ENCODE measurements at places on chromosomes 11 and 22. TPM values are rescaled to one million over a fixed set of nuclear protein-coding genes. Genes with fewer than 3 reads are reported as not detected.

DNA sequence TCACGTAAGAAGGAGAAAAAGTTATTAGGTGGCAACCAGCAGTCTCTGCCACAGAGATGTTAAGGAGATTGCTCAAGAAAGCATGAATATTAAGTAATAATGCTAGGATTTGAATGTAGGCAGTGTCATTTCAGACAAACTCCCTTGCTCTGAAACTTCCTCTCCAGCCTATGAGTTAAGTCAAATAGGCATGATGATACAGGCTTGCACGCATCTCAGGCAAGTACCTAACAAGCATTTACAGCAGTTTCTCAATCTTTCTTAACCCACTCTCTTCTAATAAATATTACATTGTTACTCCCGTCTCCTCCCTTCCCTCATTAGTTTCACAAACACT lies 72.7 kb downstream of the RAB38 start:
- no peak for DNase-seq

DNA sequence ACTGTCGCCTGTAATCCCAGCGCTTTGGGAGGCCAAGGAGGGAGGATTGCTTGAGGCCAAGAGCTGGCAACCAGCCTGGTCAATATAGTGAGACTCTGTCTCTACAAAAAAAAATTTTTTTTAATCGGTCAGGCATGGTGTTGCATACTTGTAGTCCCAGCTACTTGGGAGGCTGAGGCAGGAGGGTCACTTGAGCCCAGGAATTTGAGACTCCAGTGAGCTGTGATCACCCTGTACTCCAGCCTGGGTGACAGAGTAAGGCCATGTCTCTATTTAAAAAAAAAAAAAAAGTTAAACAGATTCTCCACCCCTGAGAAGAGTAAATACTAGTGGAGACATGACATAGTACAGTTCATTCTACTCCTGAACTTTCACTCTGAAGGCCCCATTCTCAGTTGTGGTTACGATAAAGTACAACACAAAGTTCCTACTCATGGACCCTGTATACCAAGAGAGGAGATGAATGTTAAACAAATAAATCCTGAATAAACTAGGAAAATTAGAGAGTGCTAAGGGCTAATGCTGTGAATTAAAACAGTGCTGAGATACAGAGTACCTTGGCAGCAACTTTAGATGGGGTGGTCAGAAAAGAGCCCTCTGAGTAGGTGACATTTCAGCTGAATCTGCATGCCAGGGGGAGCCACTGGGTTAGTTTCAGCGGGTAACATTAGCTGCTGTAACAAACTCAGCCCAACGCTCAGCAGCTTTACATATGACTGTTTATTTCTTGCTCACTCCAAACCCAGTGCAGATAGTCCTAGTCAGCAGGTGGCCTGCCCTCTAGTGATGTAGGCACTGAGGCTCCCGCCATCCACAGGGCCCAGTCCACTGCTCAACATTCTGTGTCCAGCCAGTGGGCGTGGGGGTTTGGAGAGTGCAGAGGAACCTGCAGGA lies 75.1 kb downstream of the DBX1 start:
- no peak for DNase-seq

The OR5B21 gene
- not detected for total RNA-seq

The CTSW gene
- total RNA-seq = 0.83 TPM

The SGSM1 gene
- 8.0 TPM for total RNA-seq
